ENCODE measurements at places on chromosomes 6 and 20.

- no peak for DNase-seq
These were observed 16.5 kb downstream of the NCOA7 start for GRCh38 chr6:125807293-125807692.

DNA sequence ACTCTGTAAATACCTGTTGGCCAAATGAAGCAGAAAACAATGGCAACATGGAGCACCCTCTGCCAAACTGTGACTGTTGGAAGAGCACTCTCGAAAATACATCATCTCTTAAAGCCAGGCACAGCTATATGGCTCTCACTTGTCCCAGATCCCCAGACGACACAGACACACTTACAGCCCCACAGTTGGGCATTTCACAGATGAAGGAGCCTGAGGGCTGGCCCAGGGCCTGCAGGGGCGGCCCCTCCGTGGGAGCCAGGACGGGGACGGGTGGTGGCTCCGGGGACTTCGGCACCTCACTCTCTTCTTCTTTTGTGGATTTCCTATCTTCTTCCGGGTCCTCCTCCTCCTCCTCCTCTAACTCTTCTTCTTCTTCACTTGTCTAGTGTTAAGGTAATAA, 18.4 kb upstream of the MRPS10 start:
- no peak for DNase-seq

DNA sequence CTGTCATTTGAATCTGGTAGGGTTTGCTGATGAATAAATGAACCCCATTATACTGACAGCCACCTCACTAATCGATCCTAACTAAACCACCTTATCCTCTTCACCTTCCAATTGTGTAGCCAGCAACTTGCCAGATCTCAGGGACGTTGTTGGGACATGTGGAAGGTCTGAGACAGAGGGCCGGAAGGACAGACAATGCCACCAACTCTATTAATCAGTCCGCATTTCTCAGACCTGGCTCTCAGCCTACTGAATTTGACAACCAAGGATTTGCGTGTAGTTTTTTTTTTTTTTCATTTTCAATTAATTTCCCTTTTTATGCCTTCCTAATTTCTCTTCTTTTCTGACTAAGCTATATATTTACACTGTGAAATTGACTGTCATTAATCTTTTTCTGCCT, 122.5 kb downstream of the CARMIL1 start:
- DNase-seq: no peak

GRCh38 chr6:159229651-159230051, 60.5 kb downstream of the FNDC1 start:
- DNase-seq: no peak

GRCh38 chr20:10541668-10542411, 106.7 kb downstream of the SLX4IP start:
- DNase-seq: no peak

All from NCI-H446 treated with DMSO at 0.1 percent for 48 hours (cell line).